MV-4-11 (cell line): ENCODE measurements at places on chromosomes 3 and 15.

DNA sequence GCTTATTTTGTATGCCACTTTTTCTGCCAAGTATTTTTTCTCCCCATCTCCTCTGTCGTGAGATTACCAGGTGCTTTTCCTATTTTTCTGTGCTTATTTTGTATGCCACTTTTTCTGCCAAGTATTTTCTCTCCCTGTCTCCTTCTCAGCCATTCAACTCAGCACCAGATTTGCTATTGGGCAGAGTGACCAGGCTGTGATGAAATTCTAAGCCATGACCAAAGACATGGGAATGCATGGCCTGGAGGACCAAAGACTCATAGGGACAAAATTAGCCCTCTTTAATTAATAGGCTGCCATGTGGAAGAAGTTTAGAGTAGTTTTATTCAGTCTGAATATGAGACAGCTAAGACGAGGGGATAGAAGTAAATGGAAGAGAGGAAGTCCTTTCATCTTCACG lies 257.4 kb downstream of the SQOR start:
- no peak for DNase-seq

DNA sequence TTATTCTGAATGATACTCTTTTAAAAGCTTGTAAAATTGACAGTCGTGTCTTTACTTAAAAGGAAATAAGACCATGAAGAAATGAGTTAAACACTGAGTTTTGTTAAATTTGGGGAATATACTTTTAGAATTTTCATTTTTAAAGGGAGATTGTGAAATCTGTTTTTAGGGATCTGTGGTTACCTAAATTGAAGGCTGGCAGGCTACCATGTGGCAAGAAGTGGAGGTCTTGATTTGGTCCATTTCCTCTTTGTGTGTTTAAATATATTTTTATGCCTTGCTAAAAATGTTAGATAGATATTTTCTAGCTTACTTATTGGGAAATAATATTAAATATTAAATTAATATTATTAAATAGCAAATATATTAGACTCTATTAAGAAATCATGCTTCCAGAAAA lies 36.6 kb upstream of the SLC22A13 start:
- DNase-seq: peak; percentile 79

DNA sequence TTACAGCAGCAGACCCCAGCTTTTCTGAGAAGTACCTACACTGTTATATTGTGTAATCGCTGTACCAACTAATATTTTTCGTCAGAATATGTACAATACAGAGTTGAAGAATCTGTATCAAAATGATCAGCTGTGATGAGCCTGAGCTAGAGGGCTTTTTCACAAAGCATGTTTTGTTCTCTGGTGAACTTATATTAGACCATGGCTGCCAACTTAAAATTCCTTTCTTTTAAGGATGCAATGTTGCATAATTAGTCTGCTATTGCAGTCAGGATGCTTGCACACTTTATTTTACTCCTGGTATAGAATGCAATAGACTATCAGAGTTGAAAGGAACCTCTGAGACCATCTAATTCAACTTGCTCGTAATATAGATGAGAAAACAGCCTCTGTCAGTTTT lies 127.8 kb downstream of the RBMS3 start:
- DNase-seq: no peak

GRCh38 chr3:86766331-86766730 lies 224.6 kb downstream of the VGLL3 start:
- DNase-seq: no peak

DNA sequence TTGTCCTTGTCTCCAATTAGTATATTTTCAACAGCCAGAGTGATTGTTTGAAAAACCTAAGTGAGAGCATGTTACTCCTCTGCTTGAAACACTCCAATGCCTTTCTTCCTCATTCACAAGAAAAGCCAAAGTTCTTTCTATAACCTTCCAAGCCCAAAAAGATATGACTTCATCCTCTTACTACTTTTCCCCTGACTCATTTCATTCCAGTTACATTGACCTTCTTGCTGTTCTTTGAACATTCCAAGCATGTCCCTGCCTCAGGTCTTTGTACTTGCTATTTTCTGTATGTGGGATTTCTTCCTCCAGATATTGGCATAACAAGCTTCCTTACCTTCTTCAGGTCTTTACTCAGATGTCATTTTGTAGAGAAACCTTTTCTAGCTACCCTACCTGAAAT lies 28.3 kb downstream of the EHHADH start:
- DNase-seq: no peak

DNA sequence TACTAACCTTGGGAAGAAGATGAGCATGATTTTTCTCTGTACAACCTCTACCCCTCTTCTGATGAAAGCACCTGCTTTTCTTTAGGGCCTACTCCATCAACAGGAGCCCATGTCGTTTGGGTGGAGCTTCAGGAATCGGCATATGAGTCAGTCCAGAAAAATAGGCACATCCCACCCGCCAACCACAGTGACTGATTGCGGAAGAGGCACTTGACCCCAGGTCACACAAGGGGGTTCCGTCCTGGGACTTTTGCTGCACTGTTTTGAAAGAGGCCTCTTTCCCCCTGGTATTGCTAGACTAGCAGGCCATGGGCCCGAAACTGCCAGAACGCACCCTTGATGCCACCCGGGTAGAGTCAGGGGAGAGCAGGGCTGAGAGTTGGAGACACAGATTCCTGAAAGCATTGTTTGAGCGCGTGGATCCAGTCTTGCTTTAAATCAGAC lies 19.3 kb upstream of the NRROS start:
- peak; percentile 97 for DNase-seq

DNA sequence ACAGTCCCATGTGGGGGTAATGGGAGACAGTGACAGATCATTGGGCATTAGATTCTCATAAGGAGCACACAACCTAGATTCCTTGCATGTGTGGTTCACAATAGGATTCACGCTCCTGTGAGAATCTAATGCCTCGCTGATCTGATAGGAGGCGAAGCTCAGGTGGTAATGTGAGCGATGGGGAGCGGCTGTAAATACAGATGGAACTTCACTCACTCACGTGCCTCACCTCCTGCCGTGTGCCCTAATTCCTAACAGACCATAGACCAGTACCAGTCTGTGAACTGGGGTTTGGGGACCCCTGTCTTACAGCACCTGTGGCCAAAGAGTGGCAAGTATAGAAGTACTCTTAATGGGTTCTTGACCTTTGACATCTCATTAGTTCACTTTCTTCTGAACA lies 554.7 kb downstream of the FOXP1 start:
- no peak for DNase-seq

DNA sequence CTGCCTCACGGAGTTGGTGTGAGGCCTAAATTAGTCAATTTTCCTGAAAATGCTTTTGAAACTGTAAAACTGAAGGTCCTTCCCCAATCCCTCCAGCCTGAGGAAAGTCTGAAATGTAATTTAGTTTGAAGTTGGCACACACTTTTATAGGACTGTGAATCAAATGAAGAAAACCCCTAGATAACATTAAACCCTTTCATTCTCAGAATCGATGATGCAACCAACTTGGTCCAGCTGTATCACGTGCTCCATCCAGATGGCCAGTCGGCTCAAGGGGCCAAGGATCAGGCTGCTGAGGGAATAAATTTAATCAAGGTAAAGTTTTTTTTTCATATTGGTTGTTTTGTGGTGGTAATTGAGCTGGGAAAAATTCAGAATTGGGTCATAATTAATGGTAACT lies 11.7 kb downstream of the MRPS22 start:
- no peak for DNase-seq

GRCh38 chr3:81502236-81502635 lies 259.2 kb downstream of the GBE1 start:
- DNase-seq: peak; percentile 43

DNA sequence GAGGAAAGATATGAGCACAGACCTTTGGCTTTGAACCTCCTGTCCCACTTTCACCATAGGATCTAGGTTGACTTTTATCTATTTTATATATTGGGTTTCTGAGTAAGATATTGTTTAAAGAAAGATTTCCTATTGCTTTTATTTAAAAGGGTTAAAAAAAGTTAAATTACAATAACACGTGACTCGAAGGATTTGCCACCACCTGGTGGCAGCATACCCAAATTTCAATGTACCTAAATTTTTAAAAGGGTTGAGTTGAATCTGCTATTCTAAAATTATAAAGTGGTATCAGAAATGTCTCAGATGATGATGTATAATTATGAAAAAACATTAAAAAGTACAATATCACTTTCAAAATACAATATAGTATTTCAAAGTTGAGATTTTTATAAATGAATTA lies 368.4 kb downstream of the MECOM start:
- no peak for DNase-seq

DNA sequence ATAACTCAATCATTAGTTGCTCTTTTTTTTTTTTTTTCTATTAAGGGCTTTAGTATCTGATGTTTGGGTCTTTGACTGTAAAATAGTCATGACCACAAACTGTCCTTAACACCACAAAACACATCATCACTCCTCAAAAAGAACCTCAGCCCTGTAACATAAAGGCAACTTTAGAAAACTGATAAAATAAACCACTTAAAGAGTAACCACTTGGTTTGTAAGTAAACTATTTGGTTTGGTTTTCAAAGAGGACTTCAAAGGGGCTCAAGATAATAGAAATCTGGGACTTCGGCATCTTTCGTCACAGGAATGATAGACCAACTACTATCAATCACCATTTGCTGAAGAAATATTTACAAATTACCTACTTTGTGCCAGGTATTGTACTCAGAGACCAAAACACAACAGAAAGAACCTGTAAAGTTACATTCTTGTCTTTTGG lies 167.8 kb downstream of the FOXP1 start:
- no peak for DNase-seq

GRCh38 chr15:83289160-83289559 lies 4.7 kb upstream of the BNC1 start:
- DNase-seq: no peak

DNA sequence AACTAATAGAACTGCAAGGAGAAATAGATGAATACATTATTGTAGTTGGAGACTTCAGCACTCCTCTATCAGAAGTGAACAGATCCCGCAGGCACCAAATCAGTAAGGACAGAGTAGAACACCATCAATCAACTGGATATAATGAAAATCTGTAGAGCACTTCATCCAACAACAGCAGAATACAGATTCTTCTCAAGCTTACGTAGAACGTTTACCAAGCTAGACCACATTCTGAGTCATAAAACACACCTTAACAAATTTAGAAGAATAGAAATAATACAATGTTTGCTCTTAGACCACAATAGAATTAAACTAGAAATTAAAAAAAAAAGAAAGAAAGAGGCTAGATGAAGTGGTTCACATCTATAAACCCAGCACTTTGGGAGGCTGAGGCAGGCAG lies 70.7 kb upstream of the NEDD4 start:
- DNase-seq: no peak

DNA sequence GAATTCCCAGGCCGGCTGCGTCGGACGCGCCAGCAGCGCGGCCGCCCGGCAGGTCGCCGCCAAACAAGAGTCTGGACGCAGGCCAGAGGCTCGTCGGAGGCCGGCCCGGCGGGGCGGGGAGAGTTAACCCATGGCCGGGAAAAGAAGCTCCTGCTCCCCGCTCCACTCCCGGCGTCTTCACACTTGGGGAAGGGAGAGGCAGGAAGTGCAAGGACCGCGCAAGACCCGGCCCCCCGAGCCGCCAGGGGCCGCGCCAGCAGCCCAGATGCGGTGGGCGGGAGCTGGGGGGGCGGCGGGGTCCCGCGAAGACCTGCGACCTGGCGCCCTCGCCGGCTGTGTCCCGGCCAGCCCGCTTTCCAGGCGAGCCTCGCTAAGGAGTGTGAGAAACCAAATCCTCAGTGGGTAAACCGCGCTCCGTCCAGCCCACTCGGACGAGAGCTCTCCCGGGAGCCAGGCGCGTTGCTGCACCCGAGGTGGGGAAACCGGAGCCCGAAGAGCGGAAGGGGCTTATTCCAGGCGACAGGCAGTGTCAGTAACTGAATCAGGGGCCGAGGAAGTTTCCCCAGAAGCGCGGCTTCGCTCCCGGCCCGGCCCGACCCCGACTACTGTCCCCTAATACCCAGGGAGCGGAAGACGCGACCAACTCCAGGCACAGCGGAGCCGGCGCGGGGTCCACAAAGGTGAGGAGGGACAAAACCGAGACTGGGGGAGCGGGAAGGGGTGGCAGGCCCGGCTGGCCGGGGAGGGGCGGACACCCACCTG lies 721 bp downstream of the ADAMTS7 start:
- DNase-seq: no peak

DNA sequence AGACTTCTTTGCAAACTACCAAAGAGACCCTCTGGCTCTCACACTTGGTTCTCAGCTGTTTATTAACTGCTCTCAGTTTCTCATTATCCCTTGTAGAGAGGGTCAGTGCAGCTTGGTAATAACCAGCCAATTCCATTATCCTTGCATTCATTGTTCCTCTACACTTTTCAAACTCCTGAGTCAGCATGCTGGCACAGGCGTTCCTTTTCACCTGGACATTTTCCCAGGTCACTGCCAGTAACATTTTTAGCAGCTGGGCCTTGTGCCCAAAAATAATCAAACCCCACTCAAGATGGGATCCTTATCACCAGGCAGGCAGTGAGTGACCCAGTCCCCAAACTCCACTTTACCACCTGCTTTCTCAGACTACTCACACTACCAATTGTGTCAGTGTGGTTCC lies 4.8 kb upstream of the SUMF1 start:
- no peak for DNase-seq

- peak; percentile 48 for DNase-seq
Observed at GRCh38 chr3:177448987-177449359, 251.7 kb upstream of the TBL1XR1 start.

DNA sequence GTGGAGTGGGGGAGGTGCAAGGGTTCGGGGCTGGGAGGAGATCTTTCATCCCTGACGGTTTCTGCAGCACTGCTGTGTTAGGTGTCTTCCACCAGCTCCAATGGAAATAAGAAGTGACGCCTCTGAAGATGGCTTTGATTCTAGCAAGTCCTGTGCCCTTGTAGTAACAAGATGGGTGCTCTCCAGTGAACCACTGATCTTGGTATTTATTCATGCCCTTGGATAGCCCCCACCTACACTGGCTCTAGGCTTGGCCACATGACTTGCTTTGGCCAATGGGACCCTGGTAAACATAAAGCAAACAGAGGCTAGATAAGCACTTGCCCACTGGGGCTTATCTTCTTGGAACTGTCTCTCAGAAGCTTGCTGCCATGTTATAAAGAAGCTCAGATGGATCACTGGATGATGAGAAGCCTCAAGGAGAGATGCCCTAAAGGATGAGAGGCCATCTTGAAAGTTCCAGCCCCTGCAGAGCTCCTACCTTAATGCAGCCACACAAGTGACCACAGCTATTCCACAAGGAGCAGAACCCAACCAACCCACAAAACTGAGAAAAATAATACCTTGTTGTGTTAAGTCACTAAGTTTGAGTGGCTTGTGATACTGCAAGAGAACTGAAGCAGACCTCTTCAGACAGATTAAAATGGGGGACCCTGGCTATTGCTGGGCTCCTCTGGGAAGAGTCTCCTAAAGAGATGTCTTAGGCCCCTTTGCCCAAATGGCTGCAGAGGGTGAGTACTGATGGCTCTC lies 137.9 kb downstream of the PDCD6IP start:
- no peak for DNase-seq

- DNase-seq: peak; percentile 84
Observed at GRCh38 chr15:64895285-64896065, 16.2 kb upstream of the ANKDD1A start.
